ENCODE measurements at places on chromosomes 7 and 10. TPM values are rescaled to one million over a fixed set of nuclear protein-coding genes. Genes with fewer than 3 reads are reported as not detected.

CALML5 gene
- not detected for total RNA-seq

NRP1 gene
- total RNA-seq, result 316 TPM

CYP2C9 gene
- not detected for total RNA-seq

DNA sequence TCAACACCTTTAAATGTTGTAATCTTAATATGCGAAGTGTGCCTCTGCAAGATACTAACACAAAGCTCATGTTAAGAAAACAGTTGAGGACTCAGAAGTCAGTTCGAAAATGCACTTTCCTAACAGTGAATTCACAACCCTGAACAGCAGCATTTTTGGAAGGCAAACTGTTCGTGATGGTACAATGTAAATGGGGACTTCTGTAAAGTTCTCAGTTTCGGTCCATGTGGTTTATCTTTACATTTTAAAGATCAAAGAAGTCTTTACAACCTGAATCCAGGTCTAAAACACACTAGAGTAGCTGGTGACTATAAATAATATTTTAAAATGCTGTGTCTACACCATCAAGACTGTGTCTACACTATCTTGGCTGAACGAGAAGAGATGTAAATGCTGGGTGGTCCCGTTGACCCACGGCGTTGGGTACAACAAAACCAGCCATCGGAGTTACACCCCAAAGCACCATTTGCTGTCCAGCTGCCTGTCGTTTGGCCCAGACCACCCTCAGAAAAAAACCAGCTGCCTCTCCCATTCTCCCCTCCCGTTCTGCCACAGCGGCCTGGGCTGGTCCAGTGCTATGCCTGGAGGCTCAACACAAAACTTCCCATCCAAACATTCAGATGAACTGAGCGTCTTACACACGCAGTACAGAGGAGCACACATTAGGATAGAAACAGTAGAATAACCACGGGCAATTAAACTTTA, 42.9 kb downstream of the MKI67 start:
- no peak for DNase-seq

DNA sequence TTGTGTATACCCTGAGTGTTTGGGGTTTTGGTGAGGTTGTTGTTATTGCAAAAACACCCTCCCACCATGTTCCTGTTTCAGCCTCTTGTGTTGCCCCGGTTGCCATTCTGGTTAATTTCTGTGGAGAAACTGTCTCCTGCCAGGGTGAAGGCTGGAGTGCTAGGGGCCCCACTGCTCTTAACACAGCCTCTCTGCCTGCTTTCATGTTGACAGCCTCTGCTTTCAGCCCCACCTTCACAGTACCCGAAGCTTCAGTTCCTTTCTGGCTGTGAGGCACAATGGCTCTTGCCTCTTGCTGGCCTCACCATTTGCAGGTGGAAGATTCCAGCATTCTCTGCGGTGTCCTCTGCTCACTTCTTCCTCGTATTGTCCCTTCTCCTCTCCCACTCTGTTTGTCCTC, 19.2 kb downstream of the SLC18A2 start:
- DNase-seq, result no peak

FGF8 gene
- not detected for total RNA-seq

ZNF727 gene
- not detected for total RNA-seq

GRCh38 chr10:114279289-114279688, 40.2 kb downstream of the VWA2 start:
- DNase-seq, result no peak

PRRT4 gene
- not detected for total RNA-seq

- DNase-seq, result no peak
These were observed 92.5 kb downstream of the COL13A1 start for GRCh38 chr10:69894156-69894555.

- DNase-seq, result no peak
These were observed 5.9 kb downstream of the MGMT start for GRCh38 chr10:129472696-129473555.

TMEM196 gene
- total RNA-seq, result not detected

- peak; percentile 35 for DNase-seq
These were observed 11.1 kb upstream of the INA start for GRCh38 chr10:103265717-103266329.

GRCh38 chr10:44008270-44008916, 359.7 kb upstream of the ZNF32 start:
- DNase-seq, result peak; percentile 97

DNA sequence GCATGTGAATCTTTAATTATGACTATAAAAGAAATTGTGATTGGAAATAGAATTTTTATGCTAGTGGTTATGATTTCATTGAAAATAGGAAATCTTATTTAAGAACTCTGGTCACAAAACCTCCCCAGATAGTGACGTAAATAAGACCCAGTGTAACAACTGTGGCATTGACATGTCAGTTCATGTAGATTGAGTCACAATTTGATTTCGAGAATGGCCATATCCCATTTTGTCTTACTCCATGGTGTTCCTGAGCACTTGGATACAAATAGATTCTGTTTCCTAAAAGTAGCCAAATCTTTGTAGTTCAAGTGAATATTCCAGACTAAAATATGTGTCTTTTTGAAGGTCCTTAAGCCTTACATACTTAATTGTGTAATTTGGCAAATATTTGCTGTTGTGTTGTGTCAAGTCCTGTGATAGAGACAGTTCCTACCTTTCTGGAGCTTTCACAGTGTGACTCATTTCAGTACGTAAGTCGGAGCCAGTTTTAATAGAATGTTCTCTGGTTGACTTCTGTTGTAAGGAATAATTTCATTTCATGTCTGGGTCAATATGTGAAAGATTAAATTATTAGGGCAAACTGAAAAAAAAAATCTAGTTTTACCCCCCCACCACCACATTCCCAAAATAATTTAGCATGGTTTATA, 37.1 kb upstream of the TOMM7 start:
- no peak for DNase-seq

- DNase-seq, result no peak
These were observed 196.6 kb upstream of the GALNT17 start for GRCh38 chr7:70935311-70935710.

DNA sequence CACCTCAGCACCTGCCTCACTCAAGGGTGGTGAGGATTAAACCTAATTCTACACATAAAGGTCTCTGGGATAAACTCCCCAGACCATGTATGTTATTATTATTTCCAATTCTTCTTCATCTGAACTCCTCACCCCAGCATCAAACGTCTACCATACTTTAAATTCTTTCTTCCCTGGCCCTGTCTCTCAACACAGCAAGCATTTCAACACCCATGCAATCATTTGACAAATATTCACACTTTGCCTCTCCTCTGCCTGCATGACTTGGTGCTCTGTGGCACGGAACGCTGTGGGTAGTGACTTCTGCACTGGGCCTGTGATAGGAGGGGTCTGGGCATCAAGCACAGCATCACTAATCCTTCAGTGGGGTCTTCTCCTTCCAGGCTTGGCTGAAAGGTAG, 490.8 kb downstream of the TNS3 start:
- no peak for DNase-seq

DNA sequence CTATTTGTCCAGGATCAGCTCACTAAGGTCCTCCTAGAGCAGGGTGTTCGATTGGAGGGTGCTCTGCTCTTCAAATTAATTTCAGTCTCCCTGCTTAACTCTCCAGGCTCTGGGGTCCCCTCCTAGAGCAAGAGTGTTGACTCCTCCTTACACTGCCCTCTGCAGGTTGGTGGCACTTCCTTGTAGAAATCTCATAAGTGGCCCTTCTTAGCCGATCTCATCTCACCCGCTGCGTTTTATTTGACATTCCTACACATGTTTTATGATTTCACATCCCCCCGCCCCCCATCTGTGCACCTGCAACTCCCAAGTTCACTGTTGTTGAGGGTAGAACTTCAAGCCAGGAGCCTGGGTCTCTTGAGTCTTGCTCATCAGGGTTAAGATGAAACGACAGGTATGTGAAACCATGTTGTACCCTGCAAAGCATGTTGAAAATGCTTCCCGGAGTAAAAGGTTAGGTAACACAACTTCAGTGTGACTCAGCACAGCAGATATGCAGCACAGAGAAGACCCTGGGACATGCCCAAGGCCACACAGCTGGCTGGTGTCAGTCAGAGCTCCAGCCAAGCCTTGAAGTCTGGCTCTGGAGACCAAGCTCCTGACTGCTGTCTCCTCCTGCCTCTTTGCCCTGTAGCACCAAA, 171.2 kb downstream of the PRKAG2 start:
- no peak for DNase-seq

ICA1 gene
- total RNA-seq, result 23.8 TPM

GRCh38 chr7:18399436-18400235, 95.9 kb upstream of the HDAC9 start:
- DNase-seq, result no peak

DNA sequence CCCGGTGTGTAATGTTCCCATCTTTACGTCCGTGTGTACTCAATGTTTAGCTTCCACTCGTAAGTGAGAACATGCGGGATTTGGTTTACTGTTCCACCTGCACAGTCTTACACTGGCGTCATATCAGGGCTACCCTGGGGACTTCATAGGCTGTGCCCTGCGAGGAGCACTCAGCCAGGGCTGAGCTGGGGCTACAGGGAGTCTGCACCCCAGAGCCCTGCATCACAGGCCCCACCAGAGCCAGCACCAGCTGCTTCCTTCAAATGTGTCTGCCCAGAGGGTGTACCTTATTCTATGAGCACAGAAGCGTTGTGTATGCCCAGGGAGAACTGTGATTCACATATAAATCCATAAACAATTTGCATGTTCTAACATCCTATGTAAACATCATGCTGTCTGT, 277.1 kb downstream of the TCERG1L start:
- no peak for DNase-seq

DKK1 gene
- total RNA-seq, result 111 TPM

DNA sequence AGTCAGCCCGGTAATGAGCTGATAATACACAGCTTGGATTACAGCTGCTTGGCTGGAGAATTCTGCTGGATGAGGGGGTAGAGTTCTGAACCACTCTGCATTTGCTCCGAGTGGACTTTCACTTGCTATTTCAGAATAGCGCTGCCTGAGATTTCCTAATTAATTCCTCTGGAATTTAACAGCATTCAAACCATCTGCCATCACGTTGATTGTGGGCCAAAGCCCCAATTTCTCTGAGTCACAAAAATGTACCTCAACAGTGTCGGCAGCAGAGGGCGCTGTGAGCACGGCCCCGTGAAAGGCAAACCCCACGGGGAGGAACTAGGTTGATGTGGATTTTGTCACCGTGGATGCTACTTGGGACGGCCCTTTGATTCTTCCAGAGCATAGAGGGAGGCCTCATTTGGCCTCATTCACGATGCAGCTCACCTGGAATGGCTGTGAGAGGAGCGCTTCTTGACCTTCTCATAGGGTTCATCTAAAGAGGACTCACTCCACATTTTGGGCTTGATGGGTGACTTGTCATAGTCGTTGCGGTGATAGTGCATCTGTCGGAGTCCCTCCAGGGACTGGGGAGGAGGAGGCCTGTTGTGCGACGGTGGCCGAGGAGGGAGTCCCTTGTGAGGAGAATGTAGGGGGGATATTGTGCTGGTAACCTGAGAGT, 73.3 kb downstream of the PRPF18 start:
- peak; percentile 10 for DNase-seq

SOSTDC1 gene
- total RNA-seq, result not detected

- DNase-seq, result no peak
These were observed 487.4 kb downstream of the TNS3 start for GRCh38 chr7:47094462-47094861.

DNA sequence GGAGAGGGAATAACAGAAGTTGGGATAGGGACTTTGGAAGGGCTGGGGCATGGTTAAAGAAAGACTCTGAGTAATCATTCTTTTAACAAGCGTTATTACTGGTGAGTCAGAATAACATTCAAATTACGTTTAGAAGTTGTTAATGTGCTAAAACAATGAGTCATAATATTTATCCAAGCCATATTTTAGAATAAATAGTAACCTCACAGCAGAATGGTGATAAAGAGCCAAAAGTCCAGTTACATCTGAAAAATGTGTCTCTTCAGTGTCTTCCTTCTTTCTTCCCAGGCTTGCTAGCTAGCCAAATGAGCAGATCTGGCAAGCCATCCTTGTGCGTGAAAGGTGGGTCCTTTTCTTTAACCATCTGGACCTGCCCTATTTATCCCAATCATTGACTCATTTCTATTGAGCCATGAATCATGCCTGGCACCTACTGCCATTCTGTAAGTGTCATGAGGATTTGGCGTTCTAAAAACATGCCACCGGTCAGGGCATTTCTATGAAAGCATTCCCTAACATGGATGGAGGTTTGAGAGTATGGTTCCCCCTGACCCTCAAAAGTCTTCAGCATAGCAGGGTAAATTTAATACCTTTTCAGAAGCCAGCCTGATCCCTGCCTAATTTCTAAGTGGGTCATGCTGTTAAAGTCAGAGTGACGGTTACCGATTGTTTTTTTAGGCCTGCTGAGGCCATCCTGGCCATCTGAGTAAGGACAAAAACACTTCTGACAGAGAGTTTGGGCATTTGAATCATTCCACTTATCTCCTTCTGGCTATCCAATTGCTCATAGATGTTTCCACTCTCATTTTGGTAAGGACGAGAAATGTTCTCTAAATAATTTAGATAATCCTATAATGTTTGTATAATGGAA, 26.9 kb downstream of the MYPN start:
- no peak for DNase-seq

DNA sequence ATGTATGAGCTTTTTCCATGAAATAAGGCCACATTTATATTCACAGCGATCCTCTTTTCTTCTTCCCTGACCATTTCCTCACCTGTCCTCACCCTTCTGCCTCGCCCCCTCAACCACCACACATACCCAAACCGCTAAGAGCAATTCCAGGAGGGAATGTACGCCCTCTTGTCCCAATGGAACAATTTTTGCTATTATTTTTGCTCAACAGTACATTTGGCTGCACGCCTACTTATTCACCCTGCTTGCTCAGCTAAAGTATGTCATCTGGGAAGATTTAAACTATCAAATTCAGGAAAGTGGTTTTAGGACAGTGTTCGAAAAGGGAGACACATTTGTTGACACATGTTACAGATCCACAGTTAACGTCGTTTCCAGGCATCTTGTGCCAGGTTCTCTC, 252.7 kb downstream of the NEBL start:
- DNase-seq, result no peak

DNA sequence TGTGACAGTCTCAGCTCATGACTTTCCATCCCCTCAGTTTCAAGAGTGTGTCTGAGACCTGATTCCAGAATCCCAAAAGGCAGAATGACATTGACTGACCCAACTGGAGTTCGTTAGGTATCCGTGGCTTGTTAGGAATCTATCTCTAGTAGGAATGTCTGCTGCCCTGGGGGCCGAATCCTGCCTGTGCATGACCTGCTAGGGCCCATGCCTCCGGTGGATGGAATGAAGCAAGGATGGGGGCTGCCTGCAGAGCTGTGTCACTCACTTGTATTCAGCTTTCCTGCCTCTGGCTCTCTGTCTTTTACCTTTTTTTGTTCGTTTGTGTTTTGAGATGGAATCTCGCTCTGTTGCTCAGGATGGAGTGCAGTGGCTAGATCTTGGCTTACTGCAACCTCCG, 129.5 kb downstream of the SDK1 start:
- no peak for DNase-seq

TMEM213 gene
- not detected for total RNA-seq

DNA sequence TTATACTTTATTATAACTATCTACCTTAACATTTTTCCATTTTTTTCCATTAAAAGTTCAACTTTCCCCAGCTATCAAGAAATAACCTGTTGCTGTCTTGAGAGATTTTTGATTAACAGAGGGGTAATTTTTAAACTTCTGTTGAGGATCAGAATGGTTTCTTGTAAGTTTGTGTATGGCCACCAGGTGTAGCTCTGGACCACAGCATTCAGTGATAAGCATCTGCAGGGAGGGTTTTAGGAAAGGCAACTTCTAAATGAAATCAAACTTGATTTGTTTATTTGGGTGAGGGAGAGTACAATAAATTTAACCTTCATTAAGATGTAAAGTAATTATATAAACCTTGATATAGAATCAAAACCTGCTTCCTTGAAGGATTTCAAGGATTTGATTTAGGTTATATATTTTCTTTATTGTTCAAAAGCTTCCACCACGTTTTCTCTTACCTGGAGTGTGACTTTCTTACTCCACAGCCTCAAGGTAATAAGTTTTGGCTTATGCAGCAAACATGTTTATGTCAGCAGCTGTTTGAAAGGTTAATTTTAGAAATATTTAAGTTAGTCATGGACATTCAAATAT, 153.3 kb downstream of the STK31 start:
- DNase-seq, result no peak
